Dermis blood vessel endothelial cell (primary cell): ENCODE measurements at places on chromosomes 11 and 22. TPM values are rescaled to one million over a fixed set of nuclear protein-coding genes. Genes with fewer than 3 reads are reported as not detected.

RFPL3 gene
- not detected in 2 replicates for total RNA-seq

LUZP2 gene
- not detected in 2 replicates for total RNA-seq

EHF gene
- 0.05 and 0.17 TPM in 2 replicates for total RNA-seq

OR4D5 gene
- not detected in 2 replicates for total RNA-seq

MRPL16 gene
- total RNA-seq = 35.9 and 44.5 TPM in 2 replicates

TCN1 gene
- 0.17 TPM in 1 of 2 replicates, not detected in the other for total RNA-seq

SCGB1C1 gene
- not detected in 2 replicates for total RNA-seq

KCTD14 gene
- total RNA-seq = 0.51 and 1.1 TPM in 2 replicates

LMO1 gene
- total RNA-seq = not detected in 2 replicates

CARNS1 gene
- total RNA-seq = 0.17 and 0.23 TPM in 2 replicates

MPEG1 gene
- not detected in 2 replicates for total RNA-seq

P2RY6 gene
- 0.05 TPM in 1 of 2 replicates, not detected in the other for total RNA-seq

SCN4B gene
- total RNA-seq = 0.09 TPM in 1 of 2 replicates, not detected in the other

BSX gene
- total RNA-seq = not detected in 2 replicates

MS4A15 gene
- total RNA-seq = not detected in 2 replicates

CECR2 gene
- 0.05 and 0.17 TPM in 2 replicates for total RNA-seq

MYO7A gene
- 7.7 and 8.7 TPM in 2 replicates for total RNA-seq

EPS8L2 gene
- 2.7 and 3.1 TPM in 2 replicates for total RNA-seq
